ENCODE measurements at places on chromosomes 7 and 10. TPM values are rescaled to one million over a fixed set of nuclear protein-coding genes. Genes with fewer than 3 reads are reported as not detected.

- no peak for DNase-seq
Observed at GRCh38 chr10:74923556-74923955, 97.2 kb downstream of the KAT6B start.

Gene C10orf62
- not detected for polyA plus RNA-seq

Gene ZPBP
- not detected for polyA plus RNA-seq

DNA sequence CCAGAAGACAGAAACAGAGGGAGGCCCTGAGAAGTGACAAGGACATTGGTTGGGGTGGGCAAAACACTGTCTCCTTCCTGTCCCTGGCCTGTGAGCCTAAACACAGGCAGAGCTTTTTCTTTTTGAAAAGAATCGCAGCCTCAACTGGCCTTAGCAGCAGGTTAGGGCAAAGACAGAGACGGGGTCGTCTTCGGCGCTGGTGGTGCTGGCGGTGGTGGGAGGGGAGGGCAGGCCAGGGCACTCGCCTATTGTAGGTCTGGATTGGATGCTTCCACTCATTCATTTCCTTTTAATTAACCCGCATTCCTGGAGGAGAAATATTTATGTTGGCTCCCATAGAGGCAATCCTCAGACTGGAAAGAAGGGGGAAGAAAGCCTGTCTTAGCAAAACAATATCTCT, 22.6 kb downstream of the WNT8B start:
- no peak for DNase-seq

- no peak for DNase-seq
Observed at GRCh38 chr7:95925236-95925635, 152.9 kb downstream of the DYNC1I1 start.

All from BJ (cell line).